SJCRH30 (cell line): ENCODE measurements at places on chromosomes 16 and 17.

DNA sequence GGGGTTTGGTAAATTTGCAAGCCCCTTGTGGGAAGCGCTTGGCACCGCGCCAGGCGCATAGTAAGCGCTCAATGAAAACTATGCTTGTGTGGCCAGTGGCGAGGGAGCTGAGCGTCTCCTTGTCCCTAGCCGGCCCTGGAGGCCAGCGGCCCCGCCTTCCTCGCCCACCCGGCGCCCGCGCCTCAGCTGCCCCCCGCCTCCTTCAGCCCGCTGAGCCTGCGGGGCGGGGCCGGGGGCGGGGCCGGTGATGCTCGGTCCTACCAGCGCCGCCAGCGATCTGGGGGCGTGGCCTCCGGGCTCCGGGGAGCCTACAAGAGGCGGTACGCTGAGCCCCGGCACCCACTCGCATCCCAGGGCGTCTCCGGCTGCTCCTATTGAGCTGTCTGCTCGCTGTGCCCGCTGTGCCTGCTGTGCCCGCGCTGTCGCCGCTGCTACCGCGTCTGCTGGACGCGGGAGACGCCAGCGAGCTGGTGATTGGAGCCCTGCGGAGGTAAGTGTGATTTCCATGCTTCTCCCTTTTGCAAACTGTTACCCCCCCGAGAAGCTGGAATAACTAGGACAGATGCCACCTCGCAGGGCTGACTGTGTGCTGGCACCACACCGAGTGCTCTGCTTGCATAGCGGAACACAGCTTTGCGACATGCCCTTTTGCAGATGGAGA, at the start of gene CRISPLD2:
TSS of gene CRISPLD2 (plus strand) at position 342 of the 661 bp plus-strand sequence. CDS start 18,511 bp downstream, outside the sequence.
- DNase-seq = peak; percentile 89

- no peak for DNase-seq
These were observed 28.7 kb downstream of the ARHGAP27 start for GRCh38 chr17:45403906-45404490.

- no peak for DNase-seq
These were observed 7.5 kb downstream of the HID1 start for GRCh38 chr17:74964988-74965622.

- DNase-seq = no peak
These were observed 901.6 kb upstream of the GOT2 start for GRCh38 chr16:59635674-59636073.
